ENCODE measurements at places on chromosomes 4 and X. TPM values are rescaled to one million over a fixed set of nuclear protein-coding genes. Genes with fewer than 3 reads are reported as not detected.

Gene XAGE2
- not detected for total RNA-seq

GRCh38 chrX:19368576-19368975 lies 24.8 kb downstream of the PDHA1 start:
- no peak for DNase-seq

DNA sequence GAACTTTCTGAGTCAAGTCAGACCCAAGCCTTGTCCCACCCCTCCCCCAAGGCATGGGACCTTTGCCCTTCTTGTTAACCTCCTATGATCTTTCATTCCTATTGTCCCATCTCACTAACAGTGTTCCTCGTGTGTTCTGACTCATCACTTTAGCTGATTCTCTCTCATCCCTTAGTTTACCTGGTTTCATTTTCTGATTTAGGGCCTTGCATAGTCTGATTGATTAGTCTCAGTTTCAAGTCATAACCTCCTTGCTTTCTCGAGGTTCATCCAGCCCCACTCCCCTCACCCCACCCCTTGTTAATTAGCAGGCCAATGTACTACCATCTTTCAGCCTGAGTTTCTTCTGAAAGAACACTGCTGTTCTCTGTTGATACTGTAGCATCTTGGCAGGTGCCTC lies 517.4 kb downstream of the RPA4 start:
- DNase-seq = no peak

Gene IGFBP7
- 1,134 TPM for total RNA-seq

Gene GAGE1
- not detected for total RNA-seq

DNA sequence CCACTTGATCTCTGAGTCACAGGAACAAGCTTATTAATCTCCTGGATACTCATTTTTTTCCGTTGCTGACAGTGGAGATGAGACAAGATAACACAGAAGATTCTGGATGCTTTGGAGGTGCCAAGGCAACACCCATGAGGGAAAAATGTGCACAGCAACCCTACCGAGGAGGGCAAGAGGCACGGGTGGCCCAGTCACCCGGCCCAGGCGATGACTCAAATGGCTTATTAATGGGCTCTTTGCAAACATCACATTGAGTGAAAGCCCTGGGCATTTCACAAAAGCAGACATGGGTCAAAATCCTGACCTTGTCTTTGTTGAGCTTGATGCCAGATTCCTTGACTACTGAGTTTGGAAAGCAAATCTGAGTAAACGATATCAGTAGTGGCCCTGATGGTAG lies 315.1 kb downstream of the STK32B start:
- DNase-seq = no peak

DNA sequence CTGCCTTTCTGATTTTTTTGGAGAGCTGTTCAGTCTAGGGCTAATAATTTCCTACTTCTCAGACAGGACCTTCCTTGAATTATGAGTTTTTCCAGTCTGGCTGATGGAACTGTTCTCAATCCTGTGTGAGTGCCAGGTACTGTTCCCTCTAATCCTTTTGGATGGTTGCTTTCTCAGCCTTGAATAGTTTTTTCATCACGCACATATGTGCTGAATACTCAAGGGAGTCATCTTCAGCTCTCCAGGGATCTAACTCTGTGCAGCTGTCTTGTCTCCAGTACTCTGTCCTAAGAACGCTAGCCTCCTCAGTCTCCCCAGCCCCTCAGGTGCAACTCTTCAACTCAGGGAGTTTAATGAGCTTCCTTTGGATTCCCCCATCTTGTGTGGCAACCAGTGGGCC lies 93.2 kb downstream of the GASK1B start:
- DNase-seq = no peak

- no peak for DNase-seq
These were observed 186.7 kb downstream of the TENM3 start for GRCh38 chr4:182429896-182430295.

GRCh38 chrX:9767375-9767774 lies 1.7 kb upstream of the GPR143 start:
- no peak for DNase-seq

GRCh38 chr4:150104404-150105027 lies 26.3 kb downstream of the DCLK2 start:
- DNase-seq = no peak

- DNase-seq = peak; percentile 70
These were observed 84.2 kb downstream of the CNOT6L start for GRCh38 chr4:77734928-77735327.

DNA sequence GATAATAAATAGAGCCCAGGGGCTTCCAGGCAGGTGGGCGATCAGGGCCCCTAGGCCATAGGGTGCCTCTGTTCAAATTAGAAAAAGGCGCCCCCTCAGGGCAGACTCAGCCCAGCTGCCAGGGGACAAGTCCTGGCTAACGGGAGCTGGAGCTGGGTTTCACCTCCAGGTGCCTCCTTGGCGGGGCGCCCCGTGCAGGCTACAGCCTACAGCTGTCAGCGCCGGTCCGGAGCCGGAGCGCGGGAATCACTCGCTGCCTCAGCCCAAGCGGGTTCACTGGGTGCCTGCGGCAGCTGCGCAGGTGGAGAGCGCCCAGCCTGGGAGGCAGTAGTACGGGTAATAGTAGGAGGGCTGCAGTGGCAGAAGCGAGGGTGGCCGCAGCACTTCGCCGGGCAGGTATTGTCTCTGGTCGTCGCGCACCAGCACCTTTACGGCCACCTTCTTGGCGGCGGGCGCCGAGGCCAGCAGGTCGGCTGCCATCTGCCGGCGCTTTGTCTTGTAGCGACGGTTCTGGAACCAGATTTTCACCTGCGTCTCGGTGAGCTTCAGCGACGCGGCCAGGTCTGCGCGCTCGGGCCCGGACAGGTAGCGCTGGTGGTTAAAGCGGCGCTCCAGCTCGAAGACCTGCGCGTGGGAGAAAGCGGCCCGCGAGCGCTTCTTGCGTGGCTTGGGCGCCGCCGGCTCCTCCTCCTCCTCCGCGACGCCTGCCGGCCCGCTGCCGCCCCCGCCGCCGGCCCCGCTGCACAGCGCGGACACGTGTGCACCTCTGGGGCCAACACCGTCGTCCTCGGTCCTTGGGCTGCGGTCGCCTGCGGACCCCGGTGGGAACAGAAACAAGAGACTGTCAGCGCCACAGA lies 2.4 kb downstream of the NKX3-2 start:
- no peak for DNase-seq

Gene USP17L19
- total RNA-seq = not detected

GRCh38 chr4:105061136-105061696 lies 85.5 kb upstream of the TET2 start:
- DNase-seq = peak; percentile 55

Gene SLC9B1
- 0.21 TPM for total RNA-seq

DNA sequence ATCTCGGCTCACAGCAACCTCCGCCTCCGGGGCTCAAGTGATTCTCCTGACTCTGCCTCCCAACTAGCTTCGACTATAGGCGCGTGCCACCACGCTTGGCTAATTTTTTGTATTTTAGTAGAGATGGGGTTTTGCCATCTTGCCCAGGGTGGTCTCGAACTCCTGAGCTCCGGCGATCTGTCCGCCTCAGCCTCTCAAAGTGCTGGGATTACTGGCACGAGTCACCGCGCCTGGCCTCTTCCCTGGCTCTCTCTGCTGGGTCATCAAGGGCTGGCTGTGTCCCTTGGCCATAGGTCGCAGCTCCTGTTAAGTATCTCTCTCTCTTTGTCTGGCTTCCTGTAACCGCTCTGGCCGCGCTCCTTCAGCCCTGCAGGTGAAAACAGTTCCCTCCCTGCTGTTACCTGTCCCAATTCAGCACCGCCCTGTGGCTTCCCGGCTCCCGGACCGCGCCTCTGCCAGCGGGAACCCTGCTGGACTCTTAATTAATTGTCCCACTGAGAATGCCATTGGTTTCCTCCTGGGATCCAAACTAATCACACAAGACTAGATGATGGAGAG lies 1.3 kb upstream of the RGS12 start:
- DNase-seq = no peak

DNA sequence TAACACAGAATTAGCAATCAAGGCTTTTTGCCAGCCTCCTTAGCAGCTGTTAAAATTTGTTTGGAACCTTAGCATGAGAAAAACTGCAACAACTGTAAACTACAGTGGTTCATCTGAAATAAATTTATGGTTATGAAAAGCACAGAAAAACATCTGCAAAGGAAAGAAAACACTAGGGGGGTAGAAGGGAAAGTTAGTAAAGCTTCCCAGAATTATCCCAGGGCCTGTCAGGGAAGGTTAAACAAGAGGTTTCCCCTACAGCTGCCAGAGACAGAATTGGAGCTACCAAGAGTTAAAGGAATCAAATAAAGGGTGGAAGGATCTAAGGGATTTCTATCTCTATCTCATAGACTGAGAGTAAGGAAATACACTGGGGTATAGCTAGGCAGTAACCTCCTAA lies 234.7 kb upstream of the DIAPH2 start:
- DNase-seq = no peak

Gene ZCCHC12
- total RNA-seq = not detected

Gene SMIM31
- not detected for total RNA-seq

- no peak for DNase-seq
These were observed 12.1 kb downstream of the UNC5C start for GRCh38 chr4:95536650-95537049.

Gene RBM46
- 0.04 TPM for total RNA-seq

- DNase-seq = no peak
These were observed 68.7 kb upstream of the PGM2 start for GRCh38 chr4:37757761-37758160.

Gene IL1RAPL2
- not detected for total RNA-seq

- no peak for DNase-seq
These were observed 36.4 kb downstream of the ASB9 start for GRCh38 chrX:15233416-15234015.

GRCh38 chr4:41613386-41613785 lies 75.4 kb downstream of the LIMCH1 start:
- no peak for DNase-seq

- no peak for DNase-seq
These were observed 262.8 kb downstream of the PRDM5 start for GRCh38 chr4:120659616-120660170.

Gene FMR1NB
- total RNA-seq = not detected

DNA sequence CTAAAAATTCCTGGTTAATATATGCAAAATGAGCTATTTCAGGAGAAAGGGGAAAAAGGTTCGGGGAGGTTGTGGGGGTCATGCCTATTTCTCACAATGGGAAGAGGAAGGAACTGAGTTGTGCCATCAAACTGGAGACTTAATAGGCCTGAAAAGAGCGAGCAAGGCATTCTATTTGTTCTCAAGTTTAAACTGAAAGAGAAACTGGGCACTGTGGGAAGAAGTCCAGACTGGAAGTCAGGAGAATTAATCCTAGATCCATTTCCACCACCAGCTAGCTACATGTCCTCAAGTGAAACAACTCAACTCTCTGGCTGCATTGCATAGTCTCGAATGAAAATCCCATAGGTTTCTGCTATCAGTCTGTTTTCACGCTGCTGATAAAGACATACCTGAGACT lies 50.6 kb downstream of the PPARGC1A start:
- DNase-seq = no peak

Gene HSPA4L
- total RNA-seq = 7.5 TPM

- peak; percentile 71 for DNase-seq
These were observed 68.4 kb downstream of the ARHGEF38 start for GRCh38 chr4:105620640-105621323.

Gene UBE2K
- 28.3 TPM for total RNA-seq

GRCh38 chr4:156473151-156473550 lies 498.4 kb downstream of the PDGFC start:
- no peak for DNase-seq

DNA sequence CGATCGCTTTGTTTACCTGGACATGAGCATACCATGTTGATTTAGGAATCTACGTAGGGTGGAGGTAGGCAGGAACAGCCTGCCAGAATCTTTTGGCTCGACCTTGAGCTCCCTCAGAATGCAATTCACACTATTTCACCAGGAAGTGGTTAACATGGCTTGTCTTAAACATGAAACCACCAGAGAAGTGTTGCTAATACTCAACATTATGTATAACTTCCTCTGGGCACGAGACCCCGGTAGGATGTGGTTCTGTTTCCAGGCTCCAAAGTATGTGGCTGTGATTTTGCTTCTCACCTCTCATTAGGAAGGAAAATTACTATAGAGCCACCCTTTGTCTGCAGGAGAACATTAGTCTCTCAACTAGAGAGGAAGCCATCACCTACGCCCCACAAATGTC lies 59.0 kb upstream of the VCX3B start:
- DNase-seq = no peak

- no peak for DNase-seq
These were observed 106.0 kb upstream of the PLAC1 start for GRCh38 chrX:134764202-134764785.

DNA sequence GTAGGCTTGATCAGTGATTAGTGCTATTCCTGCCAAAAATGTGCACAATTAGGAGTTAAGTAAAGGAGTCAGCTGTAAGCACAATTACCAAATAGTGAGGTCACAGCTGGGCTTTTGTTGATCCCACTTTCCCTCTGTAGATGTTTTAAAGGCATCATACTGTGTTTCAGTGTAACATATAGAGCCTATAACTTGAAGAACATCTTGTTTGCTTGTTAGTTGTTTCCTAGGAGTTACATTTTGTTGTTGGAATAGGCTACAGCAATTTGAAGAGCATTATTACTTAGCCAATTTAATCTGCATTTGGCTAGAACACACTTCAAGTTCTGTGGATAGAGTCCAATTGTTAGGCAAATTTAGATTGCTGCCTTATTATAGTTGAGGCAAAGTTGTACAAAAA lies 210.7 kb upstream of the MAD2L1 start:
- no peak for DNase-seq

GRCh38 chrX:111411557-111411956 lies 435 bp downstream of the DCX start:
- DNase-seq = no peak

- DNase-seq = no peak
These were observed 68.7 kb upstream of the ARX start for GRCh38 chrX:25084446-25084845.

Gene FRAS1
- total RNA-seq = 35.8 TPM

DNA sequence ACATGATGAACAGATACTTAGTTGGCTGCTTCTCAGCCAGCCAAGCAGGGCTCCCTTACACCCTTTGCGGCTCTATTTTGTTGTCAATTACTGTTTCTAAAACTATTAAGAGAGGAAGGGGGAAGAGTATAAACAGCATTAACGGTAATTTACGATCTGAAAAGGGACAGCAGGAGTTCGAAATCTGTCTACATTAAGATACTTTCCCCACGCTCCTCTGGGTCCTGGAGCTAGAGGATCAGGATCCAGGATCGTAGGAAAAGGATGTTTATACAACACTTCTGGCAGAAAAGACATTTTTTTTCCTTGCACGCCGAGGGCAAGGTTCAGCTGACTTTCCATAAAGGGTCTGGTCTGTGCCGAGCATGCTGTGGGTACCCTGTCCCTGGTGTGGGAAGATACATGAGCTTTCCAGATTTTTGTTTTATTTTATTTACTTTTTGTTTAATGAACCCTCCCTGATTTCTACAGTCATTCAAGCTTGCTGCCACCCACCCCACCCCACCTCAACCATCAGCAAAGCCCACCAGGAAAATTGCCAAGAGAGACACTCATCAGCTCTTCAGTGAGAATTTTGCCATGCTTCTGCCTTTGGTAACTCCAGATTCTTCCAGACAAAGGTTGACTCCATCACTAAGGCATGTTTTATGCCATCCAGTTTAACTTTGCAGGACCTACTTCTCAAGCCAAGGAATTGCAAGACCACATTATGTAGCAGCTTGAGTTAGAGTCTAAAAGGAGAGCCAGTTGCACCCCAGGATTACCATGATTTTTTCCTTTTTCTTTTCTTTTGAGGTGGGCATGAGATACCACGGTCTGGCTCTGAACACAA lies 188.1 kb downstream of the QDPR start:
- no peak for DNase-seq
